ENCODE measurements at places on chromosomes 2 and 18.

DNA sequence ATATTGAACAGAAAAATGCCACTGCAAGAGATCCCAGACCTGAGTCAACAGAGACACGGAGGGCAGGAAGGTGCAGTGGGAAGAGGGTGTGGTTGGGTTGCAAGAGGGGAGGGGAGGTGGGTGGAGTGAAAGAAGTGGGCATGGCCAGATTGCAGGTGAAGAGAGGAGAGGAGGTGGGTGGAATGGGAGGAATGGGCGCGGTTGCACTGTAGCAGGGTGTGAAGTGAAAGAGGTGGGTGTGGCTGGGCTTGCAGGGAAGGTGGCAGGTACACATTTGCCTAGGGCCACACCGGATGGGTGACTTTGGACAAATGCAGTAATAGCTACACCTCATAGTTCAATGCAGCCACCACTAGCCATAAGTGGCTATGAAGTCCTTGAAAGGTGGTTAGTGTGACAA lies 71.1 kb downstream of the DOCK10 start:
- DNase-seq, result peak; percentile 33

DNA sequence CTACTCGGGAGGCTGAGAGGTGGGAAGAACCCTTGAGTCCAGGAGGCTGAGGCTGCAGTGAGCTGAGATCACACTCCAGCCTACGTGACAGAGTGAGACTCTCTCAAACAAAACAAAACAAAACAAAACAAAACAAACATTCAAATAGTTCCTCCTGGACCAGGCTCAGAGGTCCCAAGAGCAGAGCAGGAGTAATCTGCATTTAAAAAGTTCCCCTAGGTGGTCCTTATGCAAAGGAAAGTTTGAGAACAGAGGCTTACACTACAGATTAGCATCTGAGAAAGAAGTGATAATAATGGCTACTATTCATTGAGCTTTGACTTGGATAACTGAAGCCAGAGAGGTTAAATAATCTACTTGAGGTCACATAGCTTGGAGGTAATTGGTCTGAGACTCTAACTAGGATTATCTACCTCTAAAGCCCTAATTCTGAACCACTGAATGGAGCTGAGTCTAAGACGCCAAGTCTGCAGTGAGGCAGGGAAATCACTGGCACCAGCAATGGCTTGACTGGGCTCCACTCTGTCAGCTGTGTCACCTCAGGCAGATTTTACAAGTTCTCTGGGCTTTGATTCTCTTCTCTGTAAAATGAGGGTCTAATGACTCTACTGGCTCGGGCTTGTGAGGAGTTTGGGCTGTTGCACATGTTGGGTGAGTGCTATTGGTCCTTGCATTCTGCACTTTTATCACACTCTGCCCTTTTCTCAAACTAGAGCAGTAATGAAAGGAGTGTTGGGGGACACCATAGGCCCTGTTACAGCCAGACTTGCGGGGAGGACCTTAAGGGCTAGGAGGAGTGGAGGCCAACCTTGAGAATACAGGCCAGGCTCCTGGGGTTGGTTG lies 29.2 kb upstream of the DLX2 start:
- no peak for DNase-seq

GRCh38 chr2:230937362-230937761 lies 12.3 kb upstream of the GPR55 start:
- DNase-seq, result no peak

- DNase-seq, result peak; percentile 35
Measured at GRCh38 chr2:222241128-222241870, 57.5 kb downstream of the PAX3 start.

DNA sequence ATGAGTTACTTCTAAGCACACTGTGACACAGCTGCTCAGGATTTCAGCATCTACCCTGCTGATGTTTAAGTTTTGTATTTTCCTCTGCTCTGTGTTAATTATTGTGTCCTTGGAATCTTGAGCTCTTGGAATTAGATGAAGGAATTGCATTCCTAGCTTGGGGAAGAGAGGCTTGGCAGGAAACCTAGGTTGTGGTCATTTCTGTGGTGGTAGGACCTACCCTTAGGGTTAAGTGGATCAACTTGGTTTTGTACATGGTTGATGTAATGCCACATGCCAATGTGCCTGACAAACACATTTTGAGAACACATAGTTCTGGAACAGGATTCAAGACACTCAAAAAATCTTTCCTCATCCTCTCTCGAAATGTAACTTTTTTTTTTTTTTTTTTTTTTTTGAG lies 264.5 kb upstream of the MEX3C start:
- no peak for DNase-seq
